ENCODE measurements at places on chromosomes 5 and 9.

- peak; percentile 50 for DNase-seq
Measured at GRCh38 chr9:15306757-15307522, at the start of gene TTC39B. Gene TTC39B, minus strand, starts transcription at chr9:15307216. Its CDS starts 91 bp downstream, at chr9:15307125.

GRCh38 chr9:136521537-136521936 is 24.3 kb downstream of the NOTCH1 start:
- no peak for DNase-seq

DNA sequence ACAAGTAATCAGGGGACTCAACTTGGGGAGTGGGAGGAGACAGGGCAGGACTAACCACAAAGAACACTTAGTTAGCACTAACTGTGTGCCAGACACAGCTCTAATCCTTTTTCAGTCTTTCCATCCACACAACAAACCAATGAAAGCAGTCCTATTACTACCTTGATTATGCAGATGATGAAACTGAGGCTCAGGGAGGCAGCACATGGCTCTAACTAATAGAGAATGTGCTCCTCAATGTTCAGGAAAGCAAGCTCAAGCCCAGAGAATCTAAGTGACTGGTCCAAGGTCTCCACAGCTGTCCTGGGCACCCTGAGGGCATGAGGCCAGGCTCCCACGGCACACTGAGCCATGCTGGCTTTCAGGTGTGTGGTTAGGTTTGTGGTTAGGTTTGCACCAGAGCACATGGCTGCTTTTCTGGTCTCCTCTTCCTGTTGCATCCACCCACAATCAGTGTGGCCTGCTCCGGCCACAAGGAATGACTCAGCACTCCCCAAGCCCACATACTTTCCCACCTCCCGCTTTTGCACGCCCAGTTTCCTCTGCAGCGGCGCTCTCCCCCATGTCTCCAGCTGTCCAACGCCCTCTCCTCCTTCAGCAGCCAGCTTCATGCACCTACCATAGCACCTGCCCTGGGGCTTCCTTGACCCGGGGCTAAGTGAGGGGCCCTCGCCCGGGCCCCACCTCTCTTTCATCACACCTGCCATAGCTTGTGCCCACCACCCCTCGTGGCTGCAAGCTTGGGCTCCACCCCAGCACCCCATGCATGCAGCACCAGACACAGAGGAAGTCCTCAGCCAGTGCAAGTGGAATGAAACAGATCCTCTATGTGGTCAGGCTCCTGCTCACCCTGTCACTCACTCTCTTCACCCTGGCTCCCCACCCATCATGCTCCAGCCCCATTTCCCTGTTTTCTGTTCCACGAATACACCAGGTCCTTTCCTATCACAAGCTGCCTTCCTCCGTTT is 133.1 kb downstream of the GABBR2 start:
- no peak for DNase-seq

GRCh38 chr9:89408628-89409101 is 89.2 kb downstream of the SEMA4D start:
- peak; percentile 15 for DNase-seq

GRCh38 chr5:170630711-170631141 is 126.9 kb downstream of the KCNIP1 start:
- no peak for DNase-seq

- DNase-seq: no peak
Measured at GRCh38 chr9:107929443-107929842, 439.9 kb upstream of the KLF4 start.

DNA sequence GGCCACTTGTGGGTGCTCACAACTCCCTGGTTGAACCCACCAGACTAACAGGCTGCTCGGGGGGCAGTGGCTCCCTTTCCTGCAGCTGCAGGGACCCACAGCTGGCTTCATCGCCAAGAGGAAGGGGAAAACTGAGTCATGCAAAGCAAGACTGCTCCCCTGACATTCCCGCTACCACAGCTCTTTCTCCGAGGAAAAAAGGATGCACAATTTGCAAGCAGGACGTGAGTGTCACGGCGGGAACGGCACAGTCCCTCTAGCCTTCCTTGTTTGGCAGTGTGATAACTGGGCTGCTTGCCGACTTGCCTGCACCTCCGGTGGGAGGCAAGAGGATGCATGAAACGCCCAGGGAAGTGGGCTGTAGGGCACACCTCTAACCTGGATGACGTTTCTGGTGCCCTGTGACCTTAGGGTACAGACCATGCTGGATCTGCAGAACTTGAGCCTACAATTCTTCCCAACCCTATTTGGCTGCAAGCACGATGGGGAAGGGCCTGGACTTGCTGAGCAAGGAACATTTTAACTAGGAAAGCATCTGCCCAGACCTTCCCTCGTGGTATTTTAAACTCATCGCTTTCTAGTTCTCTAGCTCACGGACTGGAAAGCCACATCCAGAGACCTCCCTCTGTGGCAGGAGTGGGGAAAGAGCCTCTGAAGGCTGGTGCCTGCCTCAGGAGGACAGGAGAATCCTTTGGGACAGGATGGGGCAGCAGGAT is 7.8 kb downstream of the SH3PXD2B start:
- DNase-seq: no peak

GRCh38 chr9:132018957-132019405 is 60.7 kb downstream of the MED27 start:
- DNase-seq: no peak

GRCh38 chr9:76007935-76008334 is 117.5 kb downstream of the PCSK5 start:
- DNase-seq: no peak

GRCh38 chr5:34894716-34895115 is 20.6 kb downstream of the RAD1 start:
- no peak for DNase-seq

DNA sequence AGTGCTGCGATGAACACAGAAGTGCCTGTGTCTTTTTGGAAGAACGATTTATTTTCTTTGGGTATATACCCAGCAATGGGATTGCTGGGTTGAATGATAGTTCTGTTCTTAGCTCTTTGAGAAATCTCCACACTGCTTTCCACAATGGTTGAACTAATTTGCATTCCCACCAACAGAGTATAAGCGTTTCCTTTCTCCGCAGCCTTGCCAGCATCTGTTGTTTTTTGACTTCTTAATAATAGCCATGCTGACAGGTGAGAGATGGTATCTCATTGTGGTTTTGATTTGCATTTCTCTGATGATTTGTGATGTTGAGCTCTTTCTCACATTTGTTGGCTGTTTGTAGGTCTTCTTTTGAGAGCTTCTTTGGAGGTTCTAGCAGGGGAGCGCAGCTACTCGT is 134.6 kb downstream of the TENT4A start:
- no peak for DNase-seq

DNA sequence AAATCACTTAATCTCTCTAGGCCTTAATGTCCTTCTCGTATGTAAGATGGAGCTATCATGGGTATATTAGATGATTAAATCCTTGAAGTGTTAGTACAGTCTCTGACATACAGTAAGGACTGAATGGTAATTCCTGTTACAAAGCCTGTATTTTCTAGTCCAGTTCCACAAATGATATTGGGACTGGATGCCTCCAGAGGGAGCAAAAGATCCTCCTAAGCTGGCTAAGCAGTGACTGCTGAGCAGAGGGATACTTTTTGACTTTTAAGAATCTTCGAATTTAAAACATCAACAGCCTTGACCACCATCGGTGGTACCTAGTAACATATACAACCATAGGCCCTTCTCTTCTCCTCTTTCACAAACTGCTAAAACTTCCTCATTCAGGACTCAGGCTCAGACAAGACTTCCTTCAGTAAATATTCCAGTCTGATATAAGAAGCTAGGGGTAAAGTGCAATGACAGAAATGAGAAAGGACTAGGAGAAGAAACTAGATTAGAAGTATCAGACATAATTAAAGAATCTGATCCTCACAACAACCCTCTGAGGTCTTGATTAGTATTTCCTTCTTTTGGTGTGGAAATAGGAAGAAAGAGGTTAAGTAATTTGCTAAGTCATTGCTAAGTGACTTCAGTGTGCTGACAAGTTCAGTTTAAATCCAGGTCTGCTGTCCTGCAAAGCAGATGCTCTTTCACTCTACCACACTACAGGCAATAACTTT is 13.9 kb downstream of the PTAR1 start:
- DNase-seq: no peak

- no peak for DNase-seq
Measured at GRCh38 chr9:123454361-123454760, 98.4 kb downstream of the CRB2 start.

DNA sequence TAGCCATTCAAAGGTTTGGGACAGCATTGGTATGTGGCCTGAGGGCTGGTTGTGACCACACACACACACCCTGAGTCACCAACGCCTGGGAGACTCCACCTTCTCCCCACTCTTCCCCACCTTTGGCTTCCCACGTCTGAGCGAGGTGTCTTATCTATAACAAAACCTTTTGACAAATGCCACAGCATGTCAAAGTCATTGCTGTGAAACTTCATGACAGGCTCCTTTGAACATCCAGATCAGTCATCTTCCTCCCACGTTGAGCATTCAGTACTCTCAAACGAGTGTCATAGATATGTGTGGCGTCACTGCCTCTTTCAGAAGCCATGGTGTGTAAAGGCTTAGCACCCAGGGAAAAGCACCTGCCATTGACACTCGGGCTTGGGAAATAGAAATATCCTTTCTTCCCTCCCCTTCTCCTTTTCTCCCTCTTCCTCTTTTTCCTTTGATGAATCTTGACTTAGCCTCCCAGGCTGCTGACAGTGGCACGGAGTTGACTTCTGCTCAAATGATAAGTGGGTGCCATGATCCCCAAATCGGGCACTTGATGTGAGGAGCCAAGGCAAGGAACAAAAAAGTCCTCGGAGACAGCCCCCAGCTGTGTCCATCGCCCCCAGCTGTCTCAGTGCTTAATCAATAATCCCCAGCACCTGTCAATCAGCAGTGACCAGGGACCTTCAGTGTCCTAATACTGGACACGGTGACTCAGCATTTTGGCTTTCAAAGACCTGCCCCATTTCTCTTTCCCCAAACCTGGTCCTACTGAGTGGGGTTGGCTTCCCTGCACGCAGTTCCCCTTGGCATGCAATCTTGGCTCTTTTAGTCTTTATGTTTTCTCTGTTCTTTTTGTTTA is 114.8 kb downstream of the FGF18 start:
- no peak for DNase-seq

DNA sequence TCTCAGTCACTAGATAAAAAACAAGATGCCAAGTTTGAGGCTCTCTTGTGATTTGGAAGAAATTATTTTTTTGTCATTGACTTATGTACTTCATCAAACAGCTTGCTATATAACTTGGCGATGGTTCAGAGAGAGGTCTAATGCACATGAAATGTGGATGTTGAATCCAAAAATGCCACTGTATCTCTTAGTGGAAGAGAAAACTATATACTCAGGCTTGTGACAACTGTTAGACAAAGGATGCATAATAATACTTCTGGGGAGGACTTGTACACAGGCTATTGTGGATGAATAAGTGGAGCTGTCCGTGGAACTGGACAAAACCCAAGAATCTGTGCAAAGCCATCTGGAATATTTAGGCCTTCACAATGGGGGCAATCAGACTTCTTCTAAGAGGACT is 162.9 kb upstream of the NMUR2 start:
- DNase-seq: no peak

GRCh38 chr5:174982485-174982884 is 258.1 kb downstream of the MSX2 start:
- no peak for DNase-seq

DNA sequence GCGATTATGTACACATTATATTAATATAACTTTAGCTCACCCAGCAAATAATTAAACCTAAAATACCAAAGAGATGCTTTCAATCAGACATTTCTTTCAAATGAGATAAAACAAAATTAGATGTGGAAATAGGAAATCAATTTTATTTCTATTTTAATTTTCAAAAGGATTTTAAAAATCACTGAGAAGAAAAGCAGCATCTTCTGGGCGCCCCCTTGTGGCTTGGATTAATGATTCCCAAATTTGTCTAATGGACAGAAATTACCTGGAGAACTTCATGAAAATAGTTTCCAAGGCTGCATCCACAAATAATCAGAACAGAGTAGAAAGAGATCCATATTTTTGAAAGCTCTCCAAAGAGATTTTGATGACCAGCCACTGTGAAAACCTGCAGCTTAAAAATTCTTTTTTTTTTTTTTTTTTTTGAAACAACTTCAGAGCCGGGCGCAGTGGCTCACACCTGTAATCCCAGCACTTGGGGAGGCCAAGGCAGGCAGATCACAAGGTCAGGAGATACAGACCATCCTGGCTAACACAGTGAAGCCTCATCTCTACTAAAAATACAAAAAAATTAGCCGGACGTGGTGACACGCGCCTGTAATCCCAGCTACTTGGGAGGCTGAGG is 50.9 kb upstream of the CEMIP2 start:
- DNase-seq: no peak

DNA sequence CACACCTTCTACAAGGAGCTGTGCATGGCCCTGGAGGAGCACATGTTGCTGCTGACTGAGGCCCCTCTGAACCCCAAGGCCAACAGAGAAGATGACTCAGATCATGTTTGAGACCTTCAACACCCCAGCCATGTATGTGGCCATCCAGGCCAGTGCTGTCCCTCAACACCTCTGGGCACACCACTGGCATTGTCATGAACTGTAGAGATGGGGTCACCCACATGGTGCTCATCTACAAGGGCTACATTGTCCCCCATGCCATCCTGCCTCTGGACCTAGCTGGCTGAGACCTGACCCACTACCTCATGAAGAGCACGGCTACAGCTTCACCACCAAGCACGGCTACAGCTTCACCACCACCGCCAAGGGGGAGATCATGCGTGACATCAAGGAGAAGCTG is 49.0 kb upstream of the FBXL7 start:
- no peak for DNase-seq

DNA sequence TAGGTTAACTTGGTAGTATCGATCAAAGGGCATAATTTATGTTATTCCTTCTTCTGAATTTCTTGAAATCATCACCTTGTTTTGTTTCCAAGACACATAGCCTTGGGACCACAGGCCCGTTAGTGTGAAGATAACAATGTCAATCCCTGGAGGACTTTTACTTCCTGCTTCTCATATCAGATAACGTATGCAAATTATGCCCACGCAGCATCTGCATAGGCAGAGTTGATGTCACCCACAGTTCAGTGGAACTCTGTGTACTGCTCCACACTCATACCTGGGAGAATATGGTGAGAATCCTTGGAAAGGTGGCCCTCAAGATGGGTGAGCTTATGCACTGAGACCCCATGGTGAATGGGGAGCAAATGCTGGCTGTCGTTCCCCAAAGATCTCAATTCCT is 95.0 kb downstream of the CFAP90 start:
- DNase-seq: no peak

GRCh38 chr9:135664266-135664665 is 1.2 kb downstream of the LCN9 start:
- no peak for DNase-seq

DNA sequence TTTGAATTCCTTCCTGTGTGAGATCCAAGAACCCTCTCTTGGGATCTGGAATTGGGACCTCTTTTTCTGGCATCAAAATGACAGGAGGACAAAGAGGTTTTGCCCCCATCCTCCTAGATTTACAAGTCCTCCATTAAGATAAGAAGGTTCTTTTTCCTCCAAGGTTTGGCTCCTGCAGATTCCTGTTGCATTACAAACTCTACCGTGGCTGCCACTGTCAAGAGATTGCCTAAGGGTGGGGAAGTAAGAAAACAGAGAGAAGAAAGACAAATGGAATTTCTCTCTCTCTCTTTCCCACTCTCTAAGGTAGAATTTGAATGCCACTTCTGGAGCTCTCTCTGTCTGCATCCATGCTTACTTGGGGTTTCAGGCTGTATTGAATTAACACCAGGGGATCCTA is 12.0 kb upstream of the SVEP1 start:
- DNase-seq: no peak

GRCh38 chr5:151660616-151661495 is 25.9 kb downstream of the SPARC start:
- no peak for DNase-seq

Data from activated CD4-positive, CD25-positive, alpha-beta regulatory T cell (primary cell).